ENCODE measurements at places on chromosomes 3 and 15.

DNA sequence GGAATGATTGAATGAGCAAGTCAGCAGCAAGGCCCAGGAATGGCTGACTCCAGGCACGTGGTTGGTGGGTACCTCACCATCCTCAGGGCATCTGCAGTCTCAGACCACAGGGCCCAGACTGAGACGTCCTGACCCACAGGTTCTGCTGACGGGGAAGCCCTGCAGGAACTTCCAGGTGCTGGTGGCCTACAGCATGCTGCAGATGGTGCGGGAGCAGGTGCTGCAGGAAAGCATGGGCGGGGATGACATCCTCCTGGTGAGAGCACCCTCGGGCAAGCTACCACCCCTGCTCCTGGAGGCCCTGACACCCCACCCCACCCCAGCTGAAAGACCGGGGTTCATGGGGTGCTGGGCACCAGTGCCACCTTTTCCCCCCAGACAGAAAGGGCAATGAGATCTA, 14.1 kb downstream of the TBC1D21 start:
- DNase-seq = no peak

- DNase-seq = no peak
Measured at GRCh38 chr3:30475038-30475808, 131.2 kb upstream of the TGFBR2 start.

- DNase-seq = no peak
Measured at GRCh38 chr3:113147681-113148261, 63.6 kb upstream of the BOC start.

DNA sequence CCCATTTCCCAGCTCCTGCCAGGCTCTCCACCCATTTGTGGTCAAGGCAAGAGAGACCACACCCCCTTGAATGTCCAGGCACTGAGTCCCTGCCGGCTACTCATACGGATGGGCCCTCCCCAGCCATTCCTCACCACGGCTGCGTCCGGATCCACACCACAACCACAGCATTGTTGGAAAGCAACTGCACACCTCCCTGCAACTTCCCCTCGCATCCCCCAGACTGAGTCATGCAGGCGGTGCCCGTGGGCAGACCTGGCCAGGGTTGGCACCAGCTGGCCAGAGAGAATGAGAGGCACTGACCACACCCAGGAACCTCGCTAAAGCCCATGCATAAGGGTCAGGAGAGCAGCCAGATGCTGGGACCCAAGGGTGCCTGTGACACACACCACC, 30.5 kb downstream of the LOXL1 start:
- peak; percentile 66 for DNase-seq

GRCh38 chr3:129881261-129881660, 12.2 kb downstream of the TMCC1 start:
- no peak for DNase-seq

DNA sequence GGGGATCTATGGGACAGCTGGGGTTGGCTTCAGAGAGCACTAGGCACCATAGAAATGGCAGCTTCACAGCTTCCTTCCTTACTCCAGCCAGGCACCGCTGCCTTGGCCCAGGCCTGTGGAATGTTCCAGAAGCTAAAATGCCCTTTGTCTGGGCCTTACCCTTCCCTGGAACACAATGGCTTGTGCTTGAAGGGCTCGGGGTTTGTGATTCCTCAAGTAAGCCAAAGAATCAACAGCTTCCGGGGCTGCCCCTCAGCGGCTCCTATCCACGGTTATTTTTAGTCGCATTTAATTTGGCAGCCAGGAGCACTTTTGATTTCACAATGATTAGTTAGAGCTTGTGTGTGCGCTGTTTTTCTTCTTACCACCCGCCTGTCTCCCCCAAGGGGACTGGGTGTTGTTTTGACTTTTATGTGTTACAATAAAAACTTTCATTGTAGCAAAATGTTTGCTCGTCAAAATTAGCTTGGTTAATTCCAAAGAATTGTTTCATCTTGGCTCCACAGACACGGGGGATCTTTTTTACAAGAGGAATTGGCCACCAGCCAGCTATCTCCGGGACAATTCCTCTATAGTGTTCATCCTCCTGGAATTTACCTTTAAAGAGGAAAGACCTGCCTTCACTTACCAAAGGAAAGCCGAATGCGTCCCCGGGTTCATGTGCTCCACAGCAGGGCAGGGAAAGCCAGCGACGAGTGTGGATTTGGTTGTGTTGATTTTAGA, 73.8 kb downstream of the TLE3 start:
- peak; percentile 80 for DNase-seq

GRCh38 chr3:100759950-100760349, 50.7 kb downstream of the TFG start:
- no peak for DNase-seq

DNA sequence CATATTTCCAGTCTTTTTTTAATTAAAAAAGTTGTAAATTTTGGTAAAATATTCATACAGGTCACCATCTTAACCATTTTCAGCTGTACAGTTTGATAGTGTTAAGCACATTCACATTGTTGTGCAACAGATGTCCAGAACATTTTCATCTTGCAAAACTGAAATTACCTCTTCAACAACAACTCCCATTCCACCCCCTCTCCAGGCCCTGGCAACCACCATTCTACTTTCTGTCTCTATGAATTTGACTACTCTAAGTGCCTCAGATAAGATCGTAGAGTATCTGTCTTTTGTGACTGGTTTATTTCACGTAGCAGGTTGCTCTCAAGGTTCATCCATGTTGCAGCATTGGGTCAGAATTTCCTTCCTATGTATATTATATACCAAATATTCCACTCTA, 76.0 kb downstream of the SLCO3A1 start:
- no peak for DNase-seq

- no peak for DNase-seq
Measured at GRCh38 chr3:41000471-41000870, 198.8 kb upstream of the CTNNB1 start.

- DNase-seq = no peak
Measured at GRCh38 chr3:32460031-32460749, 42.5 kb downstream of the CMTM6 start.

DNA sequence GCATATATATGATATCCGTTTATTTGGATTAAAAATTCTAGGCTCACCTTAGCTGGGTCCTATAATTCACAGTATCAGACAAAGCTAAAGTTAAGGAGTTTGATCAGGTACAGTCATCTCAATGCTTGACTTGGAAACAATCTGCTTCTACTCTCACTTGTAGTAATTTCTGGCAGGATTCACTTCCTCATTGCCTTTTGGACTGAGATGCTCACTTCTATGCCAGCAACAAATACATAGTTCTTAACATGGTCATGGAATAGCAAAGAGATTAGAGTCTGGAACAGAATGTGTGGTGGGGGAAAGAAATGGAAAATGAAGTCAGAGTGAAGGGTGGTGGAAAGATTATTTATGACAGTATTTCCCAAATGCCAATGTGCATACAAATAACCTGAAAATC, 693.6 kb downstream of the CADM2 start:
- DNase-seq = peak; percentile 34

GRCh38 chr3:46998121-46998851, 18.8 kb downstream of the NBEAL2 start:
- no peak for DNase-seq

DNA sequence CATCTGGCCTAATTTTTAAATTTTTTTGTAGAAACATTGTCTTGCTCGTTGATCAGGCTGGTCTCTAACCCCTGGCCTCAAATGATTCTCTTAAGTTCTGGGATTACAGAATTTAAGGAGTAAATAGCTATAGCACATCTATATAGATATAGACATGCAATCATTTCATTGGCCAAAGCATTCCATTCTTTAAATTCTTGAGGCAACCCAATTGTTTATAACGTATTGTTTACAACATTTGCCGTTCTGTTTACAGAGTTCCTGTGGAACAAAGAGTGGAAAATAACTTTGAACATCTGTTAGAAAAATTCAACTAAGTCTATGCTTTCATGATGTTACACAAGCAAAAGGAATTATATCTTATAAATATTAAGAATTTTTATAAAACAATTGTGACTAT, 205.2 kb upstream of the ROBO2 start:
- no peak for DNase-seq

DNA sequence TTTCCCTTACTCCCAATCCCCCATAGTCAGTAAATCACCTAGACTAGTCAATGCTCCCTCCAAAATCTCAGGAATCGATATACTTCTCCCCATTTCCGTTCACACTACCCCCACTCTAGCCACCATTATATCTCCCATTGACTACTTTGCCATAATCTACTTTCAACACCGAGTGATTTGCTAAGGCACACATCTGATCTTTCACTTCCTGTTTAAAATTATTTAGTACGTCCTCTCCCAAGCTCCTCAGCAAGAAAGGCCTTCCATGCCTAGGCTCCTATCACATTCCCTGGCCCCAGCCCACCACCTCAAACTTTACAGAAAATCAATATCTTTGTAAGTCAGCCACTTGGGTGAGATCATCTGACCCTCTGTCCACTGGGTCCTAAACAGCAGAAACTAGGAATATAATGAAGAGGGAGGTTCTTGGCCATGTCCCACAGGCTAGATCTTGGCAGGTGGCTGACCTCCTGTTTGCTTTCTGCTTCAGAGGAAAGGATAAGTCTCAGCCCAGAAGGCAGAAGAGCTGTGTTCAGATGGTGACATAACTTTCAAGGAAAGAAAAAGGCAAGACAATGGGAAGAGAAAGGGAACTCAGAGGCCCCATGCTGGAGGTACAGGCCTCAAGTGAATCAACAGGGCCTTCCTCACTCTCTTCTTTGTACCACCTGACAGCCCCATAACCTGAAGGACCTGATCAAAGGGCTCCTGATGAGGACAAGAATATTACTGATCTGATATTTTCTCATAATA, 103.0 kb downstream of the RPL22L1 start:
- DNase-seq = peak; percentile 28

DNA sequence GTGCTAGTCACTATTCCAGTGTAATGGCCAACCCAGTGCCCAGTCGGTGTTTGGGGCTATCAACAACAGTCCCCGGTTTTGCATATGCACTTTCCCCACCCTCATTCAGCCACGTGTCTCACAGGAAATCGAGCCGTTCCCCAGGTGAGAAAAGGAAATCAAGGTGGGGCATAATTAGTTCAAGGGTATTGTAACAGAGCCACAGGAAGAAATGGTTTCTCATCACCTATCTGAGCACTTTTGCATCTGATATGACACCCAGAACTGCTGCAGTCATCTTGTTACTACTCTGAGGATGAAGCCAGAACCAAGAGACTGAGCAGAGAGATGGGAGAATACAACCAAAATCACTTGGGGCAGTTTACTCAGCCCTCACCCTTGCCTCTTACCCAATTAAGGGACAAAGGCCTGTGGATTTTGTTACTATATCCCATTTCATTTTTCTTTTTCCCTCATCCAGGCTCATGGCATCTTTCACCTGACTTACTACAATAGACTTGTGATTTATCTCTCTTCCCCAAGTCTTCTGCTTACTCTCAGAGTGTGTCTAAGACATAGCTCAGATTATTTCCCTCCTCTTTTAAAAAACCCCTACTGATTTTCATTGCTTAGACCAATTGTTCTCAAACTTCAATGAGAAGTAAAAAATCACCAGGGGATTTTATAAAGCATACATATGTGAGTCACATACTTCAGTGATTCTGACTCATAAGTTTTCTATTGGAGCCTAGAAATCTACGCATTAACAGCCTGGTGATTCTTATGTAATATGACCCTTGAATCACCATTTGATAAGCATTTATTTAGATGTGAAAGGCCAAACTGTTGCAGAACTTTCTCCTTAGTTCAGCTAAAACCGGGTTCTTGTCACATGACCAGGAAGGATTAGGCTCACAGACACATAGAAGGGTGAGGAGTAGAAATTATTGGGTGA, 40.5 kb downstream of the TRAT1 start:
- DNase-seq = no peak

DNA sequence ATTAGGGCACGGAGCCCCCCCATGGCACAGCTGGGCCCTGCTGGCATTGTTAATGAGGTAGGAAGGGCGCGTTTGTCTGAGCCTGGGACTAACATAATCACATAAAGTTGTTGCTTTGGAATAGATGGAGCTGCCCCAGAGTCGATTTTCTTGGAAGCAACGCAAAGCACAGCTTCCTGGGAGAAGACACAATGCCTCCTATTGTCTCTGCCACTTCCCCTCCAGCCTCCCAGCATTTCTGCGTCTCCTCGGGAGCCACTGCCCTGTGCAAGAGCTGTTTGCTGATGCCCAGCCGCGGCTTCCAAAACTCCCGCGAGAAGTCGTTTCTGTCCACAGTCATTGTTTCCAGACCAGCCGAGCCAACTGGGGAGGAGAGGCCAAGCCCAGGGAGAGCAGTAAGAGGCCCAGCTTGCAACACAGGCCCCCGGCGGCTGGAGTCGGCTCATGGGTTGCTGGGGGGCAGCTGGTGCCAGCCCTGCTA, 18.1 kb upstream of the ALDH1A3 start:
- DNase-seq = no peak

GRCh38 chr15:67242708-67243111, 11.8 kb downstream of the AAGAB start:
- peak; percentile 77 for DNase-seq

- DNase-seq = peak; percentile 90
Measured at GRCh38 chr3:23797491-23797890, 8.3 kb upstream of the UBE2E1 start.

GRCh38 chr3:25870452-25870851, 80.6 kb downstream of the OXSM start:
- DNase-seq = peak; percentile 87

DNA sequence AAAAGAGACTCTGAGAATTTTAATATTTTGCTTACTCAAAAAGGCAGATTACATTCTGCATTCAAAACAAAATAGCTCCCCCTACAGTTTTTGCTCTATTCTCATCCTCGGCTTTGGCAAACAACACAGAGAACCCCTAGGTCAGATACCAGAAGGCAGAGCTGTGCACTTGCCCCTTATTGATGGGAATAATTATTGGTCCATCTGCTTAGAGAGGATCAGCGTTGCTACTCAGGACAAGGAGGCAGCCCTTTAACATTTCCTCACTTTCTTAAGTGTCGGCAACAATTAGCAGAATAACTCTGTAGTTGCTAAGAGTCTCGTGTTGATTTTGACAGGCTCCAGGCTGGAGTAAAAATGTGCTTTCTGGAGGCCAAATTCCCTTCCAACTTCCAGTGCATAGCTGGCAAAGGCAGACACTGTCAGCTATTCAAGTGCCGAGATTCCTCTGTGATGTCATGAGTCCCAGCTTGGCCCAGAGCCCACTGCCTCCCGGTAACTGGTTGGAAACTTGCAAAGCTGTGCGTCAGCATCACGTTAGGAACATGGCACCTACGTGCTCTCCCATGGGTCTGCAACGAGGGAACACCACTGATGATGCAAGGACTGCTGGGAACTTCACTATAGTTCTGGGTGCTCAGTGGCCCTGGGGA, 482.7 kb upstream of the ADAMTS9 start:
- DNase-seq = no peak

DNA sequence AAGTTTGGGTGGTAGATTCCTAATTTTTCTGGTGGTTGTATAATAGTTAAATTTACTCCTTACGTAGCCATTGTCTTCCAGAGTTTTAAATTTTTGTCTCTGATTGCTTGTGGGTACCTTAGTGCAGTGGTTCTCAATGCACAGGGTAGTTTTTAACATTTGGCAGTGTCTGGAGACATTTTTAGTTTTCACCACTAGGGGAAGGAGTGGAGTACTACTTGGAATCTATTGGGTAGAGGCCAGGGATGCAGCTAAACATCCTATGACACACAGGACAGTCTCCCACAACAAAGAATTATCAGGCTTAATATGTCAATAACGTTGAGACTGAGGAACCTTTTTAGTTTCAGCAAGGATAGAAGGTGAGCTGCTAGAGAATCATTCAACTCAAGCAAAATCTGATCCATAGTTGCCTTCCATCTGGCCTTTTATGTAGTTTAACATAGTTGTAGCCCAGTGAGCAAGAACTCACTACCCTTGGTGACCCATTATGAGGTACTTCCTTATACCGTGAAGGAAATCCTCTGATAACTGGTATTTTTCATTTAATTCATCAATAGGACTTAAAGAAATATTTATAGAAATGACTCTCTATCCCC, 8.6 kb upstream of the STX19 start:
- peak; percentile 1 for DNase-seq

Data from MV-4-11 (cell line).